ENCODE measurements at places on chromosomes 3 and 15. TPM values are rescaled to one million over a fixed set of nuclear protein-coding genes. Genes with fewer than 3 reads are reported as not detected.

The EPB42 gene
- 1.9 TPM for polyA plus RNA-seq

The ANKRD63 gene
- not detected for polyA plus RNA-seq

The SAMMSON gene
- polyA plus RNA-seq: not detected

The ICE2 gene
- polyA plus RNA-seq: 17.9 TPM

The EOMES gene
- polyA plus RNA-seq: 1.3 TPM

The CKMT1A gene
- polyA plus RNA-seq: not detected

The HYAL1 gene
- 49.4 TPM for polyA plus RNA-seq

The CACNA2D2 gene
- polyA plus RNA-seq: 0.26 TPM

The DNAH12 gene
- 0.26 TPM for polyA plus RNA-seq

The P4HTM gene
- polyA plus RNA-seq: 37.2 TPM

The CPOX gene
- polyA plus RNA-seq: 14.0 TPM

The MTMR10 gene
- 14.5 TPM for polyA plus RNA-seq

The PDCD10 gene
- 49.1 TPM for polyA plus RNA-seq

The CD200R1 gene
- 1.3 TPM for polyA plus RNA-seq

The RFC4 gene
- 23.9 TPM for polyA plus RNA-seq

GRCh38 chr3:57109437-57110199 is 49.2 kb downstream of the SPATA12 start:
- DNase-seq: no peak

- DNase-seq: no peak
These were observed 9.9 kb downstream of the TBC1D2B start for GRCh38 chr15:78067328-78068228.

- peak; percentile 17 for DNase-seq
These were observed 38.8 kb downstream of the KLHL25 start for GRCh38 chr15:85755942-85756341.

DNA sequence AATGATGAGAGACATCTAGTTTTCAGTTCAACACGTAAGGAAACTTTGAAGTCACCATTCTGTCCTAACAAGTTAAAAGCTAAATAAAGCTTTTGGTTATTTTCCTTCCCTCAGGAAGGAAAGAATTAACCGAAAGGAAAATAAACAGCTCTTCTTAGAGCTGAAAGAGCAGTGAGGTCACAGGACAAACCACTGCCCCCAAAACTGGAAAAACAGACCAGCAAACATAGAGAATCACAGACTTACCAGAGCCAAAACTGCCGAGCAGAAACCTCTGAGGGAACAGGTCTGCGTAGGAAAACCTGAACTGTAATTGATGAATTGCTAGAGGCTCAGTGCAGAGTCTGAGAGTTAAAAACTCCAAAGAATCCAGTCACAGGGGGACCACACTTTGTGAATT is 14.7 kb downstream of the USP50 start:
- DNase-seq: no peak

GRCh38 chr3:72278349-72279067 is 493.6 kb upstream of the PROK2 start:
- no peak for DNase-seq

- DNase-seq: no peak
These were observed 87.2 kb upstream of the SLC4A7 start for GRCh38 chr3:27571345-27571744.

DNA sequence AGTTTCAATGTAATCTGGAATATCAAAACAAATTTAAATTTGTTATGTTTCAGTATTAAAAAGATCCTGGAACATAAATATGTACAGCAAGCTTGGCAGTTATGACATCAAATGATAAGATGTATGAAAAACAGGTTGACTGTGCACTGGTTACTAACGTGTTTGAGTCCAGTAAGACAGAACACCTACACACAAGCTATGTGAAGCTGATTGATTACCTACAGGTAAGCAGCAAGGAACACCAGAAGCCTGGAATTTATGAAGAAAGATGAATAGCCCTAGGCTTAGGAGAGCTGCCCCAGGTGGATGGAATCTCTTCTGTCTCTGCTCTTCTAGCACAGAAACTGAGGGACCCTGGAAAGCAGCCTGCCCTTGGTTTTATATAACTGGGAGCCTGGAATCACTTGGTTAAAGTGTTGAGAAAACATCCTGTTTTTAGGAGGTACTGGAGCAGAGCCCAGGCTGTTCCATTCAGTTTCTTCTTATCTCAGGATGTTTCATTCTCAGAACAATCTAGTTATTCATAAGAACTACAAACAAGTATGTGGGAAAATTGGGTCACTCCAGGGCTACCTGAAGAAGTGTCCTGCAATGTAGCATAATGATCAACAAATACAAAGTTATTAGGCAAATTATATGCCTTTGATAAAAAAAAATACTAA is 36.3 kb downstream of the SLITRK3 start:
- no peak for DNase-seq

GRCh38 chr15:86911022-86911421 is 831.4 kb downstream of the AGBL1 start:
- DNase-seq: no peak

DNA sequence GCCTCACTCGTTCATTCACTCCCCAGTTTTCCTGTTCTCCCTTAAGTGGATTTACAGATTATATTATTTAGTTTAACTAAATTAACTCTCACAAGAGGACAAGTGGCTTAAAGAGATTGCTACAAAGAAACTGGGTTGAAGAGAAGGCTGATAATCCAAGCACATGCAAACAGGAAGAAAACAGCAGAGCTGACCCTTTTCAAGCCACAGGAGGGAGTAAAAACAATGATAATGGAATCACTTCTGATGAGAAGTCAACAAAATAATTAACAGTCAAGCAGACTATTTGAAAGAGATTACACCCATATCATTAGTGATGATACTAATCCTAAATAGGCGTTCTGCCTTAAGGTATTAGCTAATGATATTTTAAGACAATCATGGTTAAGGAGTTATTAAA is 31.7 kb downstream of the BOC start:
- no peak for DNase-seq

DNA sequence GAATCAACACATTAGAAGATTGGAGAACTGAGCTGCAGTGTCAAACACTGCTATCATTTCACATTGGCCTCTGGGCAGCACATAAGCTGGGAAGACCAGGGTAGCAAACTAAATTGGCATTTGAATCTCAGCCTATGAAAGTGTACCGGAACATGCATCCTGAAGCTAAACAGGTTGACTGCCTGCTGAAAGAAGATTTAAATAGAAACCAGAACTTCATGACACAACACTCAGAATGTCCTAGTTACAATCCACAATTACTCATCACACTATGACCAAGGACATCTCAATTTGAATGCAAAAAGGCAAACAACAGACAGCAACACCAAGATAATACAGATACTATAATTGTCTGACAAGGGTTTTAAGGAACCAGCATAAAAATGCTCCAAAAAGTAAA is 26.2 kb downstream of the TM2D3 start:
- DNase-seq: no peak

- DNase-seq: no peak
These were observed 255.9 kb upstream of the ICE2 start for GRCh38 chr15:60734851-60735250.

- DNase-seq: no peak
These were observed 550 bp upstream of the CHD2 start for GRCh38 chr15:92899601-92899947.

DNA sequence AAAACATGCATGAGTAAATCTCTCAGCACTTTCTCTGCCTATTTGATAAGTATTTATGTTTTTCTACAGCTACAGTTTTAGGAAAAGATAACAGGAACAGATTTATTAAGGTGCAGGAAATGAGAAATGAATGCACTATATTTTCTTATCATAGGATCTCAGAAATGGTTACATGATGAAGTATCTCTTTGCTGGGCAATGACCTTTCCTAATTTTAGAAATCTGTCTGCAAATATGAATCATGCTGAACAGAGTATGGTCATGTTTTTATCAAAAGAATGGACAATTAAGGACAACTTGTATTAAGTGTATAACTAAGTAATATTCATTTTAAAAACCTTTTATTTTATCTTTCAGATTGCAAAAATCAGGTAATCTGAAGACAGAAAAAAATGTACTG is 53.8 kb upstream of the SPPL2A start:
- DNase-seq: no peak

DNA sequence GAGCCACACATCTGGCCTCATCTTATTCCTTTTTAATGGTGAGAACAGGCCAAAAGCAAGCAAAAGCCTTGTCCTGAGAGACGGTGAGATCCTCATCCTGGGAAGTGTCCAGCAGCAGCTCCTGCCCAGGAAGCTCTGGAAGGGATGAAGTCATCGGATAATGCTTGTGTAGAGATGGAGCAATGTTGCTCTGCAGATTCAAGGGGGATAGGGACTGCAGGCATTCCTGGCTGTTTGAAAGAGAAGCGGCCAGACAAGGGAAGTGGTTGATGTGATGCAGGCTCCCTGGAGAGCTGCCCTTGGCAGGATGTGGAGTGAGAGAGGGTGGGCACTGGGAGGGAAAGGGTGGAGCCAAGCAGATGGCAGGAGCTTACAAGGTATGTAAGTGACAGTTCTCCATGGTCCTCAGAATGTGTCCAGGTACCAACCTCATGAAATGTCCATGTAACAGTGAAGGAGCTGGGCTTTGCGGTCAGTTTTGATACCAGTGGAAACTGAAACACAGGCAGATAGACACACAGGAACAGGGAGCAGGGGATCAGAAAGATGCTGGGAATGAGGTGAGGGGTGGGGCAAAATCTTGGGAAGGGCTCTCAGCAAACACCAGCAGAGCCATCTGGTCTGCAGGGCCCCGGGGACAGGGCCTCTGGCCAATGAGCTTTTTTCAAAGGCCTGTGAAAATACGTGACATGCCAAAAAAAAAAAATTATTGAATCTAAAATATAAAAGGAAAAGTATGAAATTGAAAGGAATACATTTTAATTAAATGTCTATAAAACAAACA is 32.2 kb upstream of the LACTB start:
- no peak for DNase-seq

- peak; percentile 74 for DNase-seq
These were observed 140.1 kb downstream of the ADAMTS17 start for GRCh38 chr15:100201376-100202280.

All from spleen (tissue), 13 donors.